Cortex of kidney (tissue), 1 donor: ENCODE measurements at places on chromosomes 6 and 20.

GRCh38 chr6:85250586-85251220, 199.2 kb upstream of the NT5E start:
- DNase-seq: no peak

- no peak for DNase-seq
These were observed 6.2 kb downstream of the ELMO2 start for GRCh38 chr20:46400253-46400652.

GRCh38 chr6:4611429-4612129, 164.6 kb upstream of the CDYL start:
- DNase-seq: no peak

GRCh38 chr6:126367849-126368248, 27.9 kb downstream of the CENPW start:
- DNase-seq: no peak

- DNase-seq: no peak
These were observed 76.8 kb downstream of the COL12A1 start for GRCh38 chr6:75128878-75129570.

- no peak for DNase-seq
These were observed 106.5 kb downstream of the AIG1 start for GRCh38 chr6:143167224-143167623.

GRCh38 chr6:12750416-12750815, 33.8 kb downstream of the PHACTR1 start:
- no peak for DNase-seq

DNA sequence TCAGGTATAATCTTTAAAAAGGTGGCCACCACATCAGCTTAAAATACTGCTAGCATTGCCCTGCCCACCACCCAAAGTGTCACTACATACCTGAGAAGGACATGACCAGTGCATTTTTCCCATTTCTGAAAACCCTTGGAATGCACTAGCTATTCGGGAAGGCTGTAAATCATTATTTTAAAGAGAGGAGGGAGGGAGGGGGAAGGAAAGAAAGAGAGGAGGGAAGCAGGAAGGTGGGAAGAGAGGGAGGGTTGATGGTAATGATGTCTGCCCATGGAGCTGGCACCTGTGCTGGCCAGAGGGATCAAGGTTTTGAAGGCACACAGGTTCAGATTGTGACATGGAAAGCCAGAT, 32.4 kb downstream of the VAPB start:
- no peak for DNase-seq

- DNase-seq: no peak
These were observed 4.3 kb downstream of the KCNQ5 start for GRCh38 chr6:72626126-72626525.

DNA sequence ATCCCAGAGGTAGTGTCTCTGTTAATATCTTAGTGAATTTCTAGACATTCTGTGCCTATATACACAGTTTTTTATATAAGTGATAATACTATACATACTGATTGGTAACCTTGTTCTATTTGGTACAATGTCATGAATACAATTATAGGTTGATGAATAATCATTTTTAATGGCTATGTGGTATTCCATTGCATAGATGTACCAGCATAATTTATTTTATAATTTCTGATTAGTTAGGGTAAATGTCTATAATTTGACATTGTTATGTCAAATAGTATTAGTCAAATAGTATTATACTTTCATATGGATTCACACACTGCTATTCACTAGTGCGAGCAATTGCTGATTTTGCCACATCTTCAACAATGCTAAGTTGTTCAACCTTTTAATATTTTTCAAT, 110.8 kb upstream of the SCGN start:
- DNase-seq: no peak

DNA sequence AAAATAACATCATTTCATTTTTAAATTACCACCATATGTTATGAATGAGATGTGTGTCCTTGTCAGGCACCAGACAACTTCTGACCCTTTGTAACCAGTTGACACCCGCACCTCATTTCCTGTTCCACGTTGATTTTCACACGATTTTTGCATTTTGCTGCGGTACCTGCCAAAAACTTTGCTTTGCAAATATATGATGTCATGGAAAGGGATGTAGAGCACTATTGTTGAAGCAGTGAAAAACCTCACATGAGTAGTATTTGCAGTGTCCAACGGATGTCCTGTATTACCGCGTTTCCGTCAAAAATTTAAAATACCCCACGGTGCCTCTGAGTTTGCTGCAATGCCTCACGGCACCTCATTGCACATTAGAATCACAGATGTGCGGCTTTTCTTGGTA, 115.6 kb downstream of the MTHFD1L start:
- no peak for DNase-seq

GRCh38 chr6:73131706-73132105, 93.6 kb downstream of the KHDC1L start:
- no peak for DNase-seq

- no peak for DNase-seq
These were observed 117.4 kb downstream of the ADAT2 start for GRCh38 chr6:143333081-143333480.

- no peak for DNase-seq
These were observed 122.7 kb upstream of the RIPOR2 start for GRCh38 chr6:25058441-25058840.

- no peak for DNase-seq
These were observed 8.7 kb downstream of the SLC2A4RG start for GRCh38 chr20:63748070-63748933.

DNA sequence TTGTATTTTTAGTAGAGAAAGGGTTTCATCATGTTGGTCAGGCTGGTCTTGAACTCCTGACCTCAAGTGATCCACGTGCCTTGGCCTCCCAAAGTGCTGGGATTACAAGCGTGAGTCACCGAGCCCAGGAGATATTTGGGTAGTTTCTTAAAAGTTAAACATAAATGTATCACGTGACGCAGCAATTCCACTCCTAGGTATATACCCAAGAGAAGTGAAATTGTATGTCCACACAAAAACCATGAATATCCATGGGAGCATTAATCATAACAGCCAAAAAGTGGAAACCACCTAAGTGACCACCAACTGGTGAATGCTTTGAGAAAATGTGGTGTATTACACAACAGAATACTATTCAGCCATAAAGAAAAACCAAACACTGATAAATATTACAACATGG, 164.8 kb downstream of the MRPL14 start:
- no peak for DNase-seq

- no peak for DNase-seq
These were observed 931.1 kb downstream of the C6orf118 start for GRCh38 chr6:164378330-164378729.

DNA sequence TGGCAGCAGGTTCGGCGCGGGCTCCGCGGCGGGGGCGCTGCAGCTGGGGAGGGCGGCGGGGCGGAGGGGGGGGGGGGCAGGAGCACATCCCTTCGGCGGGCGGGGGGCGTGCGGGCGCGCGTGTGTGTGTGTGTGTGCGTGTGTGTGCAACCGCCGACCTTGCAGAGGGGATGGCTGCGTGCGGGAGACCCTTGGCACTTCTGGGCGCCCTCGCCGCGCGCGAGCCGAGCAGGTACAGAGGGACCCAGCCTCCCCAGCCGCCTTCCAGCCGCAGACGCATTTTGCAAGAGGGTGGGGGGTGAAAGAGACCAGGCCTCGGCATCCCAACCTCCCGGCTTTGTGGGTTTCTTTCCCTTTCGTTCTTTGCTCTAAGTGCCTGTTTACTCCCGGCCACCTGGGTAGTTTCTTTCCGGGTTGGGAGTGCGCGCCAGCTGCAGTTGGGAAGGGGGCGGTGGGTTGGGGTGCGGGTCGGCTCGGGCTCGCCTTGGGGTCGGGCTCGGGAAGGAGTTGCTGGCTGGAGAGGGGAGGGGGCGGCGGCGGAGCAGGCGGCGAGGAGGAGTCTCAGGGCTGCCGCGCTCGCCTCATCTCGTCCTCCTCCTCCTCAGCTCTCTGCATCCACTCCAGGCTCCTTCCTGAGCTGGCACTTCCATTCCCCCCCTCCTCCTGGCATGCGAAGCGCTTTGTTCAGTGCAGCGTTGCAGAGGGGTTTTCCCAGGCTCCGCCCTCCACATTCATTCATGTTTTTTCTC, 620 bp downstream of the HIVEP1 start:
- DNase-seq: no peak

DNA sequence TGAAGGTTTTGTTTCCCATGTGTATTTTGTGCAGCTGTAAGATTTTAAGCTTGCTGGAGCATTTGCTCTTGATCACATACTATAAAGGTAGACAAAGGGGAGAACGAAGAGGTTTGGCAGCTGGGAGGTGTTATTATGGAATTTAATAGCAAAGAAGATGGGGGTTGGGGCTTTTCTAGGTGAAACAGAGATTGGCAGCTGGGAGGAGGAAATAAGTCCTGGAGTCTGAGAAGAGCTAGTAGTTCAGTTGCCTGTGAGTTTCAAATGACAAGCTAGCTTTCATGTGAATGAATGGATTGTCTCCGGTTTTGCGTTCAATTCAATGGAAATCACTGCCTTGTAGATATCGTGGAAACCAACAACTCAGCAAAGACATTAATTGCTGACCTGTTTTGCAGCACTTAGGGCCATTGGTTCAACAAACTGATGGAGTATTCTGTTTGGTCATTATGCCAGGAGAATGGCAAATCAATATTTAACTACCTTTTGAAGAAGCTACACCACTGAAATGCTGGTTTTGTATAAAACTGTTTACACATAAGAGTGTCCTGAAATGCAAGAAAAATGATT, 38.1 kb upstream of the FLRT3 start:
- no peak for DNase-seq

GRCh38 chr20:54067606-54068174, 2.7 kb downstream of the BCAS1 start:
- no peak for DNase-seq

- DNase-seq: no peak
These were observed 98.5 kb downstream of the SSR1 start for GRCh38 chr6:7214468-7214867.

DNA sequence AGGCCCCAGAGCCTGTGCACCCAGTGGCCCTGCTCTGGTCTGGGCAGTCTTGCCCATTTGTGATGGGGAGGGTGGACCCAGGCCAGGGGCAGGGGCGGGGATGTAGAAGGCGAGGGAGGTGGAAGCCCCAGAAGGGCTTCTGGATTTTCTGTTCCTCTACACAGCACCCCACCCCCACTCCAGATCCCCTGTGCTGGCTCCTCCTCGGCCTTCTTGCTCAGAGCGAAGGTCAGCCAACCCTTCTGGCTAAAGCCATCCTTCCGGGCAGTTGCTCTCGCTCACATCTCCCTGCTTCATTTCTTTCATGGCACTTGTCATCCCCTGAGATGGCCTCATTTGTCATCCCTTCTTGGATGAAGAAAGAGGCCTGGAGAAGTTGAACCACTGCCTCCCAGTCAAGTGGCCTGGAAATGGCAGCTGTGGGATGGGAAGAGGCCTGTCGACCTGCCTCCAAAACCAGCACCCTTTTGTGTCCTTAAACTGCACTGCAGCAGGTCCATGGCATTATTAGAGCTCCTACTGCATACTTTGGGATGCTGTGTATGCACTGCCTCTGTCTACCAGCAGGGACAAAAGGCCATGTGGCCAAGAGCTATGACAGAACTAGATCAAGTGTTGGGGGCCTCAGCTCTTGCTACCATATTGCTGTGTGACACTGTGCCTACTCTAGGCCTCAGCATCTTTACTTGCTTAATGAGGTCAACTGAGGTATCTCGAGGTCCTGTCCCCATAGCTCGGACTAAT, 19.9 kb downstream of the PEDS1 start:
- DNase-seq: no peak

GRCh38 chr6:133130863-133131262, 110.3 kb upstream of the EYA4 start:
- DNase-seq: no peak

GRCh38 chr6:10633216-10633615, 61.2 kb downstream of the C6orf52 start:
- DNase-seq: no peak

- no peak for DNase-seq
These were observed 67.5 kb upstream of the TFB1M start for GRCh38 chr6:155381673-155382337.

- peak; percentile 92 for DNase-seq
These were observed 132.2 kb downstream of the OGFRL1 start for GRCh38 chr6:71420693-71421328.

DNA sequence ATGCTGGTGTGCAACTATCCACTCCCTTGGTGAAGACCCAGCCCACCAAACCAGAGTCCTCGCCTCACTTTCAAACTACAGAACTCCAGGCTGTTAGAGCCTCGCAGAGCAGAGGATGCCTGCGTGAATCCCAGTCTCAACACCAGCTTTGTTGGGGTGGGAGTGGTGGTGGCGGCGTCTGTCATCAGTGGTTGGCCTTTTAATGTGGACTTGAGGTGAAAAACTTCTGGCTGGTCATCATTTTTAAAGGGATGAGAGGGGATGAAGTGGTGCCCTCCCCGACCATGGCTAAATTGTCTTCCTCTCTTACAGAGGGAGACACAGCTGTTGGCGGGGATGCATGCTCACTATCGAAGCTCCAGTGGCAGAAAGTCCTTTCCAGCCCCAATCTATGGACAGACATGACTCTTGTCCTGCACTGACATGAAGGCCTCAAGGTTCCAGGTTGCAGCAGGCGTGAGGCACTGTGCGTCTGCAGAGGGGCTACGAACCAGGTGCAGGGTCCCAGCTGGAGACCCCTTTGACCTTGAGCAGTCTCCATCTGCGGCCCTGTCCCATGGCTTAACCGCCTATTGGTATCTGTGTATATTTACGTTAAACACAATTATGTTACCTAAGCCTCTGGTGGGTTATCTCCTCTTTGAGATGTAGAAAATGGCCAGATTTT, 54.9 kb downstream of the EZR start:
- DNase-seq: no peak

- DNase-seq: no peak
These were observed 157.9 kb upstream of the MARCKS start for GRCh38 chr6:113699239-113699638.

DNA sequence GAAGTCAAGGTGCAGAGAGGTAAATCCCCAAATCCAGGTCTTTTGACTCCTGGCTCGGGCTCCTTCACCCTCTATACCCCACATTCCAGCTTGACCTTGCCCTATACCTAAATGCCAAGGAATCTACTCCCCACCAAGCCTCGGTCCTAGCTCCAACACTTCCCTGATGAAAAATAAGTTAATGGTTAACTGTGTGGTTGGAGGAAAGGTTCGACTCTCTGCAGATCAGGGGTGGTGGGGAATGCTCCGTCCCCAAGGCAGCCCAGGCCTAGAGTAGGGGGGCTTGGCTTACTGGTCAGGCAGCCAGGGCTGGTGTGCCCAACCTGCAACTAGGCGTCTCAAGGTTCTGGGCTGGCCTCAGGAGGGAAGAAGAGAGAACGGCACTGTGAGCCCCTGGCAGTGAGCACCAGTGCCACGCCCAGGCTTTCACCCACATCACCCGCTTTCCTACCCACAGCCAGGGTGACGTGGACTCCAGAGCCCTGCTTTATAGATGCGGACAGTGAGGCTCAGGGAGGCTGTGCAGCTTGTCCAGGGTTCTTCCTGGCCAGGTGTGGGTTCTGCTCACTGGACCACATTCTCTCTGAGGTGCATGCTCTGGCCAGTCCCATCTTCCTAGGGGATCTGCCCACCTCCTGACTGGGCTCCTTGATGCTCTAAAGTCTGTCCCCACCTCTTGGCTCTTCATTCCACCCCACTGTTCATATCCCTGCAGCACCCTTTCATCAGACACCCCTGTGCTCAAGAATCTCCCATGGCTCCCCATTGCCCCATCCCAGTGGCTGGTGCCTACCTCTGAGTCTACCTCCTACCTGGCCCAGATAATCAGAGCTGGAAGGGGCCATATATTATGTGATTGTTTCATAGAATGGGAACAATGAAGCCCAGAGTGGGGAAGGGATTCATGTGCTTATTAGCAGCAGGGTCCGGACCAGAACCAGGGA, 8.2 kb downstream of the SPDEF start:
- DNase-seq: no peak

- no peak for DNase-seq
These were observed 49.1 kb downstream of the LAMA2 start for GRCh38 chr6:128932061-128932460.

GRCh38 chr6:158808941-158809678, 10.1 kb downstream of the EZR start:
- DNase-seq: no peak
